Muscle of arm (tissue), 14 donors: ENCODE measurements at places on chromosomes 12 and 14.

DNA sequence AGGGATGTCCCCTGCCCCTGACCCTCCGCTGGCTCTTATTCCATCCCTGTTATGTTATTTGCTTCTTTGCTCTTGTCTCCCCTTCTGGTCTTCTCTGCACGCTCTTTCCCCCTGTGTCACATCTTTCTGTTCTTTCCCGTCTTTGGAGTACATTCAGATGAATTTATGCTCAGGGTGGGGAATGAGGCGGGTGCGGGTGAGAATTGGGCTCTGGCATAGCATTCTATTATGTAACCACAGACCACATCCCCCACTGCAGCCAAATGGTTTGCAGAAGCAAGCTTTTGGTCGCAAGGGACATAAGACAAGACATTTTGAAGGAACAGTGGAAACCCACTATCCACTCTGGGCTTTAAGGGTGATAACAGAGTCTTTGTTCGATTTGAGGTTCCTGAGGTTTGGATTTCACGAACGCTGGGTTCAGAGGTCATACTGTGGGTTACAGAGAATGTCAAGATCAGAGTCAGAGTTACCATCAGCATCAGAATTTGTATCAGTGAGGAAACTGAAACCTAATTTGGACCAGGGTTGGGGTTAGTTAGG lies 3.8 kb downstream of the ENDOU start:
- no peak for DNase-seq

- DNase-seq: no peak
Measured at GRCh38 chr12:71782017-71782416, 27.4 kb downstream of the RAB21 start.

DNA sequence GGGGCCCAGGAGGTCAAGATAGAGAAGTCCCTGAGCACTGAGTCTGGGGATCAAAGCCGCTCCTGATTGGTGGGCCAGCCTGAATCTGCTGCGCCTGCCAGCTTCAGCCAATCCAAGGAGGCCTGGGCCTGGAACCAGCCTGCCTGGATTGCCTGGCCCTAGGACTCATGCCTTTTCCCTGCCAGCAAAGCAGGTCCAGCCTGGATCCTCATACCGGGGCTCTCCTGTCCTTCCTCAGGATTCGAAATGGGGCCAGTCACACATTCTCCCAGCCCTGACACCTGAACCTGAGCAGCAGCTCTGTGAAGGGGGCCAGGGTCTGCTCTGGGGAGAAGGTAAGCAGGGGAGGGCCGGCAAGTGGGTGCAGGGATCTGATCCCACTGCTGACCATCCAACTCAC lies 81.9 kb downstream of the NINJ2 start:
- no peak for DNase-seq

GRCh38 chr14:72613975-72614319 lies 280.0 kb downstream of the DPF3 start:
- DNase-seq: no peak

DNA sequence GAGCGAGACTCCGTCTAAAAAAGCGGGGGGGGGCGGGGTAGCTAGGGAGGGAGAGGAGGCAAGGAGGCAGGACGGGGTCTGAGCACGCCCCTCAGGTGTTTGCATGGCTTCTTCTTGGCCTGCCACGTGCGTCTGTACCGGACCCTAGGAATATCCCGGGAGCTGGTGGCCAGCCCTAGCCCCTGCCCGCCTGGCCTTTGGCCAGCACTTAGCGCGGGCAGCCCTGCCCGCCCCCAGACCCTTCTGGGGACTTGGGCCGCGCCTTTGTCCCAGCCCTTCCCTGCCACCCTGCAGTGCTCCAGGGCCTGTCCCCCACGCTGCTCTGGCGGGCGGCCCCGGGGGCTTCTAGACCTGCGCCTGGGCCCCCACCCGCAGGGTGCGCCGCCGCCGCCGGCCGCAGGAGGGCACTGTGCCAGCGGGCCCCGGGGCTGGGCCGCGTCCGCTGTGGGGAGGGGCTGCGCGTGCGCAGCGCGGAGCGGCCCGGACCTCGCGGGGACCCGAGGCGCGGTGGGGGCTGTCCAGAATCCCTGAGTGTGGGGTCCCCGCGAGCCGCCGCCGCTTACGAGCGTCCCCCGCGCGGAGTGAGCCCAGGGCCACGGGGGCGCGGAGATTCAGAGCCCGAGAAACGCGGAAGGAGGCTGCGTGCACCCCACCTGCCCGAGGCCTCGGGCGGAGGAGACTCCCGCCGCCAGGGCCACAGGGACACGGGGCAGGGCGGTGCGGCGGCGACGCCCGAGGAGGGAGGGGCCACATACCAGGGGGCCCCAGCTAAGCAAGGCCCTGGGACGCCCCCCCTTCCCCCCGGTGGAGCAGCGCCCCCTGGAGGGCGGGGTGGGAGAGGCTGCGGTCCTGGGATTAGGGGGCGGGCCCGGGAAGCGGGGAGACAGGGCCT lies 21.0 kb downstream of the SLC25A29 start:
- no peak for DNase-seq

DNA sequence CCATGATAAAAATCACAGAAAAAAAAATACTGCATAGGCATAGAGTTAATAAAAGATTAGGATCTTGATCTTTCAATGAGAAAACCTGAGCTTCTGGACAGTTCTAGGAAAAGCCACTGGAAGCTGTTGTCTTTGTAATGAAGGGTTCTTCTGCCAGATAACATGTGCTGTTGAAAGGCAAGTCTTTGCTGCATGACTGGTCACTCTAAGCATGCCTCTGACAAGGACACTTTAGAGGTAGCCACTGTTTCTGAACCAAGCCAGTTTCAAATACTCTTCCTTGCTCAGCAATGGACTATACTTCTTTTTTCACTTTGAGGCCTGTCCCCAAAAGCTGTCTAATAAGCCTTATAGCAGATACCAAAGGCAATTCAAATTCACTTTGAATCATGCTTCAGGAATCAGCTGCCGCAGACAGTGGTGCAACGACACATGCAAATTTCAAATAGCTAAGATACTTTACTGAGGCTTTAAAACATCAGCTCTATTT lies 70.2 kb downstream of the BTG1 start:
- no peak for DNase-seq

DNA sequence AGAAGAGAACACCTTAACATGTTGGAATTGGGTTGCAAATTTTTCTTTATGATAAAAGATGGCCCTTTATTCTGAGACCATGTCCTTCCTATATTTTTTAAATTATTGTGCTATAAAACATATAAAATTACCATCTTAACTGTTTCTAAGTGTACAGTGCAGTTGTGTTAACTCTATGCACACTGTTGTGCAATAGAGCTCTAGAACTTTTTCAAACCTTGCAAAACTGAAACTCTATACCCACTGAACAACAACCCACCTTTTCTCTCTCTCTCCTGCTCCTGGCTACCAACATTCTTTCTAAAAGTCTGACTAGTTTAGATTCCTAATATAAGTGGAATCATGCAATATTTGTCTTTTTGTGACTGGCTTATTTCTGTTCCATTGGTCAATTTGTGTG lies 7.8 kb upstream of the CPM start:
- no peak for DNase-seq

DNA sequence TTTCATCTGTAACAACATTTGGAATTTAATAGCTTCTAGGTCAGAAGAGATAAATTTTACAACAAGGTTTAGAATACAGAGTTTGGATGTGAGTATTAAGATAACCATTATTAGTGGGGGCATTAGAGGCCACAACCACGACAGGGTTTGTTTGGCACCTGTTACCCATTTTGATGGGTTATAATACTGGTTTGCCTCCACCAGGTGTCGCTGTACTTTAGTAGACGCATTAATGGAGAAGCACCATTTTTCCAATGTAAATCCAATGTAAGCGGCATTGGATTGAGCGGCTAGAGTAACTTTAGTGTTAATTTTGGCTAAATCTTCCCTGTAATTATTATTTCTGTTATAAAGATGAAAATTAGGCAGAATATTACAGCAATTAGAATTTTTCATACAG lies 136.2 kb downstream of the SLCO1B3 start:
- DNase-seq: no peak

- peak; percentile 53 for DNase-seq
Measured at GRCh38 chr12:112906712-112907414, at the start of gene OAS1. Gene OAS1, plus strand, starts transcription at chr12:112906962. Its CDS starts 78 bp downstream, at chr12:112907040.

GRCh38 chr12:119748497-119748896 lies 80.6 kb downstream of the PRKAB1 start:
- DNase-seq: no peak

GRCh38 chr12:123532808-123533649 lies 490 bp downstream of the RILPL1 start:
- peak; percentile 59 for DNase-seq

GRCh38 chr12:98651328-98651727 lies 6.2 kb downstream of the APAF1 start:
- no peak for DNase-seq

- no peak for DNase-seq
Measured at GRCh38 chr12:26629864-26630263, 203.1 kb downstream of the ITPR2 start.
